Left hindlimb (tissue), 1 donor: ENCODE measurements at places on chromosomes 2 and 18.

DNA sequence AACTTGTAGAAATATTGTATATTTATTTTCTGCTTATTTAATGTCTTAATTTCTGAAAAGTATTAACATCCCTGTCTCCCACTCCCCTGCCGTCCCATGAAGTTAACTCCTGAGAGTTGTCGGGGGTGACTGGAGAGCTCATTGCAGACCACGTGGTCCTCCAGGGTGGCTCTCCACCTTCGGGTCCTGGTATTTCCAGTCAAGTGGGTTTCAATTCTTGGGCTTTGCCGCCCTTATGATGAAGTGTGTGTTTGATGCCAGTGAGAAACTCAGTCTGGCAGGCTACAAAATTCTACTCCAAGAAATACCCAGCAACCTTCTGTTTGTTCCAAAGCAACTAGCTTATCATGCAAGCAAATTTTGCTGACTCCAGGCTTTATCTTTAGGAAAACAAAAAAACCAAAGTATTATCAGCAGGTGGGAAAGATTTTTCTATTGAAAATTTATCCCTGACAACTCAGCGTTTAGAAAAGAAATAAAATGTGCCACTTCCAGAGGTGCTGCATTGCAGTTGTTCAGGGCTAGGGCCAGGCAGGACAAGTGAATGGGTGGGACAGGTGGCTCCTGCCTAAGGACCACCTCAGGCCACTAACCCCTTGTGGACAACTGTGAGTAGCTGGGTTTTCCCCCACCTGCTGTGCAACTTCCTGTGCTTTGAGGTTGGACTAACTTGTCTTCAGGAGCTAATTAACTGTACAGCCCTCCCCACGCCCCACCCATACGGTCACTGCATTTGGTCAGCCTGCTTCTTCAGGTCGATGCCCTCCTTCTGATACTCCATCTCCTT is 46.6 kb downstream of the BCL2L11 start:
- DNase-seq: no peak

DNA sequence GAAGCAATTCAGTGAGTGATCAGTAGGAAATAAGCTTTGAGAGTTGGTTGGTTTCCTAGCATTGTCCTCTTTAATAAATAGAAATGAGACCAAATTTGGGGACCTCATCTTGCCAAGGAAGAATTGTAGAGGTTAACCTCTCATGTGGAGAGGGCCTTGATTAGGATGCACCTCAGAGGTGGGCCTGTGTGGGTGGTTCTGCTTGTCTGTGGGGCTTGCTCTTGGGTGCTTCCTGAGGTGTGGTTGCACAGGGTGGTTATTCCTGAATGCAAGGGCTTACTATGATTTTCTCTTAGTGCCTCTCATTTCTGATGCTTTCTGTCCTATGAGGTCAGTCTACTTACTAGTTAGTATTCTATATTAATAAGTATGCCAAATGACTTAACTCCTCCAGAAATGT is 89.6 kb upstream of the MGAT5 start:
- DNase-seq: no peak

DNA sequence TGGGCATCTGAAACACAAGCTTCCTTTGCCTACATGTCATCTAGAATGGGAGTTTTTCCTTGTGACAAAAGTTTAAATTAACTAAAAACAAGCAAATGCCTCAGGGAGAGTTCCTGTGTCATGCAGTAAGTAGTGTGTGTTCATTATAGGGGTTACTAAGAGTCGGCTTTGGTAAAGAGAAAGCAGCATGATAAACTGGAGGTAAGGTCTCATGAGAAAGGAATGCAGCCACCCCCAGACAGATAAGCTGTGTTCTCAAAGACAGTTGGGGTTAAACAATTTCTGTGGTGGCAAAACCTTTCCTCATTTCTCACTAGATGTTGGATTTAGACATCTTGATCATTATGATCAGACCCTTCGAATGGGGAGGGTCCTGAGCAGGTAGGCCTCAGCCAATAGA is 129.7 kb downstream of the MAP4K4 start:
- no peak for DNase-seq

DNA sequence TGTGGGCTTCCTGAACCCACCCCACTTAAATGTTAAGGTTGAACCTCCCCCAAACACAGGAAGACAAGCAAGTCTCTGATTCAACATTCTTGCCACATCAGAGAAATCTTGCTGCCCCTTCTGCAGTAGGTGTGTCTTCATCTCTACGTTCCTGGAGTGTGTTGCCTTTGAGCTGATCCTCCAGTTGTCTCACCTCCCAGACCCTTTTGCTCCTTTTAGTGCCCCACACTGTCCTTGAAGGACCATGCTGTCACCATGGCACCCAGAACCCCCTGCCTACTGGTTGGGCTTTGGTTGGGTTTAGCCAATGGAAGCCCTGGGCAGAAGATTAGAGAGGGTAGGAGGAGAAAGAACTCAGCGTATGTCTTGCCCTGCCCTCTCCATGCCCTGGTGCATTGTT is 10.7 kb downstream of the CAB39 start:
- DNase-seq: no peak

DNA sequence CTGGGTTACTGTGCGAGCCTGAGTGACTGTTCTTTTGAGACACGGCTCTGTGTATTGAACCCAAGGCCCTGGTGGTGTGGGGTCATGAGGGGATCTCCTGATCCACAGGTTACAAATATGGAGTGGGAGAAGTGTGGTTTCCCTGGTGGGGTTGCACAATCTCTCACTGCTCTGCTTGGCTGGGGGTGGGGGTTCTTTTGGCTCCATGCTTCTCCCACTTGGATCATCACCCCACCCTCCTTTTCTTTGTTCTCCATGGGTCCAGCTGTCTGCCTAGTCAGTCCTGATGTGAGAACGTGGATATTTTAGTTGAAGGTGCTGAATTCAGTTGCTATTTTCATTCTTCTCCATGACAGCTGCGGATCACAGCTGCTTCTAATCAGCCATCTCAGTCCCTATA is 37.8 kb downstream of the AGPS start:
- no peak for DNase-seq

DNA sequence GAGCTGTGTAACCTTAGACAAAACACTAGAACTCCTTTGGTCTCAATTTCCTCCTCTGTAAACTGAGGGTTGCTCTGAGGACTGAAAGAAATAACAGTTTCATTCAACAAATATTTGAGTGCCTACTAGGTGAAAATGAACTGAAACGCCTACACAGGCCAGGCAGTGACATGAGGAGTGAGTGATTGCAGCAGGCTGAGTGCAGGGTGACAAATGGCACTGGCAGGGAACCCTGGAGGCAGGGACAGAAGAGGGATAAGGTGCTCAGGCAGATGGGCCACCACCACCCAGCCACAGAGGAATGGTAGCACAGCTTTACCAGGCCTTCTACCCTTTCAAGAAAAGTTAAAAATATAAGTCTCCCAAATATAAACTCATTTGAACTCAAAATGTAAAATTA is 11.5 kb upstream of the RNU4ATAC start:
- no peak for DNase-seq
